Stimulated activated CD4-positive, alpha-beta T cell treated with anti-CD3 and anti-CD28 coated beads, Interleukin-1b, Interleukin-23, amount 100 ng/mL, for 1 hour (primary cell): ENCODE measurements at places on chromosomes 4 and X.

DNA sequence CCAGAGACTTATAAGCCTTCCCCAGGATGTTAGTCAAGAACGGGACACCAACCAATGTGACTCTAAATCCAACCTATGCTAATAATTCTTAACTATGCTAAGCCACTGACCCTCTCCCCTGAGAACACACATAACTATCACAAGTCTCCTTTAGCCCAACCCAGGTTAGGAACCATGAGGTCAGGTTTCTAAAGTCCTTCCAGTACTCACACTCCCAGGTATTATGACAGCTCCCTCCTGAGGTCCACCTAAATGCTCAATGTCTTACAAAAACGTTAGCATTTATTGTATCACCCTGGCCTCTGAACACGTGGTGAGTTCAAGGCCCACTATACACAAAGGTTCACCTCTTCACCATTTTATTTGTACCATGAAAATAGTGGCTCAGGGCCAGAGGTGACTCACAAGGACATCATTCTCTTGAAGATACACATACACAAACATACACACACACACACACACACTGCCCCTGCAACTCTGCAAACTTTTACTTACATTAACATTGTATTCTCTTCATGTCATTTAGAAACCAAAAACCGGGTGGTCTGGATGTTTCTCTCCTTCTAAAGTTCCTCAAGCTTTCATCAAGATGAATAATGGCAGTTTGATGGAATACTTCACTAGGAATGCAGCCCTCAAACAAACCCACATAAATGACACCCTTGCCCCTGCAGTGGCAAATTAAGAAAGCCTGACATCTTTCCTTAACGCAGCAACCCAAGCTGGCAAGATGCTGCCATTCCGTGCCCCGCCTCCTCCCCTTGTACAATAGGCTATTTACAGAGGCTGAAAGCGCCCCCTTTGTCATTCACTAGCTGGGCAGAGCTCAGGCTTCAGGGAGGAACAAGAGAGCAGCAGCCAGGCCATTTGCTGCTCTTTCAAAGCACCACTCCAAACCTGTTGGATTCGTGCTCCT, 17.7 kb downstream of the ACSL1 start:
- no peak for DNase-seq

- DNase-seq = no peak
These were observed 17.1 kb downstream of the GABRA2 start for GRCh38 chr4:46372878-46373277.

DNA sequence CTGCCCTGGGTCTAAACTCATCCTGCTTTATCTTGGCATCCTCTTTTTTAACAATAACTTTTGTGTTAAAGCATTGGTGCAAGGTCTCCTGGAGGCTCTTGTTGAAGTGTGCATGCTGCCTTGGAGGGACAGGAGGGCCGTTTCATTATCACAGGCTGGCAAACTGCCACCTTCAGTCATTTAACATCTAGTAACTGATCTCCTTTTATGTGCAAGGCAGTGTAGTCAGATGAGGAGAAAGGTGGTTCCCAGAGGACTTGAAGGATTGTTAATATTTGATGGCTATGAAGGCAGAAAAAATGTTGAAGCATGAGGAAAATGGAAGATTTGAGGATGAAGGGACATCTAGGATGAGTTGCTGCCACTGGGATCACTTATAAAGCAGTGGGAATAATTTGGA, 439.4 kb downstream of the RAPGEF2 start:
- DNase-seq = no peak

DNA sequence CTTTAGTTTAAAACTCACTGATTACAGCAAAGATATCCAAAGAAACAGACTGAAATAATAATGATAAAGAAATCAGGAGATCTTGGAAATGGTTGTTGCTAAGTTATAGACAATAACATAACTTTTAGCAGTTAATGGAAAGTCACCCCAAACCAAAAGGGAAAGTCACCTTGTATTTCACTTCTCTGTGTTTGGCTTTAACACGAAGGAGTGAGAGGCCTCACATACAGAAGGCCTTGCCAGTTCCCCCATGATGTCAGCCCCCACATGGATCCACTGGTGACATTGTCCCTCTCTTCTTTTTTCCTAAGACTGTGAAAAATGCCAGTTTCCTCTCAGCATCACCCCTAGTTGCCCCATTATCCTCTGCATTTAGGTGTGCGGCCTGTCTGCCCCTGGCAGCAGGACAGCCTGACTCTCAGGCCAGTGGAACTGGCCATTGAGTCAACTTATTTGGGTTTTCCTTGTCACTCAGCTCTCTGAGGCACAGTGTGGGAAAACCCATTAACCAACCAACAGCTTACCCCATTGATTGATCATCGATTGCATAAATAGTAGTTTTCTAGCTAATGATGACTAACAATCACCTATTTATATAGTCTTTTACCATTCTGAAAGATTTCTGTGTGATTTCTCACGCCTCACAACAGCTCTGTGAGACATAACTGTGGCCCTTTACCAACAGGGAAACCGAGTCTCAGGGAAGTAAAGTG, 308.1 kb downstream of the PTTG2 start:
- DNase-seq = no peak

- DNase-seq = no peak
These were observed at the start of gene CRLF2 for GRCh38 chrX:1212532-1212931. Gene CRLF2 (minus strand): TSS chrX:1212649. CDS start chrX:1212634, 15 bp downstream.

DNA sequence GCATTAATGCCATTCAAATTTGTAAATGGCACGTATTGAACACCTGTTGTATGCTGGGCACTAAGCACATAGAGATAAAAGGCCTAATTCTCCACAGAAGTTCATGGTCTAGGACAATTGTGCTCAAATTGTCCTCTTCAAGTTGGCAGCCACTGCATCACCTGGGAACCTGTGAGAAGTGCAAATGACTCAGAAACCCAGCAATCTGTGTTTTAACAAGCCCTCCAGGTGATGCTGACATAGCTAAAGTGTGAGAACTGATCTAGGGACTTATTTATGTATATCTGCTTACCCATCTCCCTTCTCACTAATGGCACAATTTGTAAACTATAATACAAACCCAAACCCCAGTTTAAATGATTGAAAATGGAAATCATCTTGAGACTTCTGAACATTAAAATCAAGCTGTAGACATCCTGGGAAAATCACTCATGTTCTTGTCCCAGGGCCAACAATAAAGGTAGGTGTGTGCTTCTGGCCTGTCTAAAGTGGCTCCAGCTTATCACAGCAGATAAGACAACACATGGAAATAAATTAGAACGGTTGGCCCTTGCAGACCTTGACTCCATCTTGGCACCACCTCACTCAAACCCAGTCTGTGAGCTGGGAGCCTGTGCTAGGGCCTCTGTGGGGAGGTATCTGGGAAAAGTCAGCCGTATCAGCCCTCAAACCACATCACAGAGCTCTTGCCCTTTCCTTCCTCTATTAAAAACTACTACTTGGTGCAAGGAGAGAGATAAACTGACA, 46.8 kb downstream of the UCHL1 start:
- DNase-seq = no peak

- DNase-seq = no peak
These were observed 4.5 kb downstream of the RP2 start for GRCh38 chrX:46841346-46841745.

DNA sequence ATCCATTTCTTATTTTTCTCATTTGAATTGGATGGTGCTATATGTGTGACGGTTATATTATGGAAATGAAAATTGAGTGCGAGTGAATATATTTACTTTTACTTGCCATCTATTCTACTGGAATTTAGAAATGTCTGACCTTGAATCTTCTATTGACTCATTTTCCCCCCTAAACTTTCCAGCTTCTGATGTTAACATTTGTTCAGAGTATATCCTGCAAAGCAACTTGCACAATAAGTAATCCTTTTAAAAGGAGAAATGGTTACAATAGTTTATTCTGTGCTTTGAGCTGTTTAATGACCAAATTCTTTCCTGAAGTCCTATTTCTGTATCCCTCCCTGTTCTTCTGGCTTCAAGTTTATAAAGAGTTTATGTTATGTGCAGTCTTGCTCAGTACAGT, 116.7 kb downstream of the ARHGAP10 start:
- no peak for DNase-seq

DNA sequence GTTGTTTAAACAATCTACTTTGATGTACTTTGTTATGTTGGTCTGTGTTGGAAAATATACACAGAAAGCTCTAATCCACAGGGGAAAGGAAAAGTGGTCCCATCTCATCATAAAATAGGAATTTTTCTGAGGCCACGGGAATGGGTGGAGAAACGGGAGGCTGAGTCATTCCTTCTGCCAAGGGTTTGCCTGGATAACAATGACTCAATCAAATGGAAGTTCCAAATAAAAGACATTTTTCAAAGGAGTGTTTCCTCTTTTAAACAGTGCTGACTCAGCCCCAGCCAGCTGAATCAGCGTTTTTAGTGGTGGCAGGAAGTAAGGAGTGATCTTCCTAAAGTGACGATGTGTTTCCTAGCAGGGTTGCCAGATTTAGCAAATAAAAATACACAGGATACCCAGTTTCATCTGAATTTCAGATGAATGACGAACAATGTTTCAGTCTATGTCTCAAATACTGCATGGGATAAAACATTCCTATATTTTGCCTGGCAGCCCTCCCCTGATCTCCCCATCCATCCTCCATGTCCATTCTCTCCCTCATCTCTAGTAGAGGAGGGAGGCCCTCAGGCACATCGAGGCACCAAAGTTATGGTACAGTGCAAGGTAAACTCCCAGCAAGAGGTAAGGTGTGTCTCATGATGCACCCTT, 345.4 kb upstream of the GATB start:
- DNase-seq = no peak

DNA sequence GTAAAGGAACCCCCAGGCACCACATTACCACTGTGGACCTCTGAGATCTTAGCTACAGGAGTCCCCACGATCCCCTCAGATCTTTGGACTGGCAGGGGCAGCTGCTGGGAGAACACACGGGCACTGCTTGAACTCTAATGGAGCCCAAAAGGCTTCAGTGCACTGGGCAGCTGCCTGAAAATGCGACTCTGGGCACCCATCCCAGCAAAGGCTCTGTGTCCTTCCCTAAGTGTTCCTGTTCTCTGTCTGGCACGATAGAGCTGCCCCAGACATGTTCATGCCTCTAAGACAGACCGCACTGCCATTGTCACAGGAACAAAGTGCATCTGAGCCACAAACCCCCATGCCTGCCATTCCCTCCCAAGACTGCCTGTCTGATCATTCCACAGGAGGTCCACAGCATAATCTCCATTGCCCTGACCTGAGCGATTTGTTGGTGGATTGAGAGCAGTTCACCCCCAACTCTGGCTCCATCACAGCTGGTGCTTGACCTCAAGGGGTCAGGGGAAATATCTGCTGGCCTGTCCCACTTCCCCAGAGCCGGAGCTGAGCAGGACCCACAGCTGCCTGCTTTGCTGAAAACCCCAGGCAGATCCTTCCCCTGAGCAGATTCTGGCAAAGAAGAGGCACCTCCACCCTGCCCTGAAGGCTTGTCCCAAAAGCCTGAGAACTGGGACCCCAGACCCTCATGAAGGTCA, 436.0 kb upstream of the INTU start:
- no peak for DNase-seq

- DNase-seq = no peak
These were observed 185.7 kb downstream of the AMELX start for GRCh38 chrX:11478911-11479310.

GRCh38 chr4:81620442-81620841, 148.7 kb upstream of the RASGEF1B start:
- DNase-seq = no peak

DNA sequence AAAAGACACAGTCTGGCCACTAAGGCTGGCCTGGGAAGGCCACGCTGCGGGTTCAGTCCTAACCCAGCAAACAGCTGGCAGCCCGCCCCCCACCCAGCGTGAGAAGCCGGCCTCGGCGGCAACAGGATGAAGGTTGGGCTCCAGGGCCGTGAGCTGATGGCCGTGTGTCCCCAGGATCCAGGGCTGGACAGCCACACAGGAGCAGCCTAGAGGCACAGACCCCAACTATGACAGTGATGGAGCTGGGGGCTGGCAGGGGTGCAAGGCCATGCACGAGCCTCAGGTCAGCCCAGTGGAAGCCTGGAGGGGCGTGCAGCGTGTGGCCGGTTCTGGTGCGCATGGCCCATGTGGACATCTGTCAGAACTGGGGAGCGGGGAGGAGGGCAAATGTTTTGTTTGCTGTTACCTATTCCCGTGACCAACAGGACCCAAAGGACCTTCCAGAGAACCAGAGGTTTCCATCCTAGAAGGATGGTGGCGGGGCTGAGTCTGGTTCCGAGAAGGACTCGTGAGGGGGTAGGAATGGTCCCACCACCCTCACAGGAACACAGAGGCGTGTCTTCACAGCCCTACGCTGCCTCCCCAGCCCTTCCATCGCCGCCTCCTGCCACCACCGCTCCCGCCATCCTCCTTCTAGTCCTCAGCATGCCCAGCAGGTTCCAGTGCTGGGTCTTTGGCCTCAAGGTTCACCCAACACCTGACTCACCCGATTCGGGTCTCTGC, 46.5 kb downstream of the ZFYVE28 start:
- DNase-seq = no peak

- DNase-seq = no peak
These were observed 115.1 kb upstream of the MXRA5 start for GRCh38 chrX:3461397-3462165.

GRCh38 chr4:113837397-113837796, 75.9 kb upstream of the CAMK2D start:
- no peak for DNase-seq

DNA sequence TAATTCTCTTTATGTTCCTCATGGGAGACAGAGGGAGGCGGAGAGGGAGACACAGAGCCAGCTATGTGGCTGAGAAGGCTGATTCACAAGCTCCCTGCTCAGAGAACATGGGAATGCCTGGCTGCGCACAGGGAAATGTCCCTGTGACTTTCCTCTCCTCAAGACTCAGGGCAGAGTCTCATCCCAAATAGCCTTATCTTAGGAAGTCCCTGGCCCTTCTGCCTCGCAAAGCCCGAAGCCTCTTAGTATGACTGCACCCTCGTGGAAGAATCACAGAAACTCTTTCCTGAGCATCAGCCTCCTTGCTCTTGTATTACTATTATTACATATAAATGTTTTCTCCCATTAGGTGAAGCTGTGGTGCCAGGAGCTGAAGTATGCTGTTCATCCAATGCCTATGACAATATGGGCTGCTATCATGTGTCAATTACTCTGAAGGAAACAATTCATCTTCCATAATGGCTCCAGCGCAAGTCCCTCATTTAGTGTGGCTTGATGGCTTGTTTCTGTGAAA, 230.5 kb downstream of the MGST2 start:
- DNase-seq = no peak

GRCh38 chrX:112651766-112652165, 28.0 kb downstream of the LHFPL1 start:
- no peak for DNase-seq

DNA sequence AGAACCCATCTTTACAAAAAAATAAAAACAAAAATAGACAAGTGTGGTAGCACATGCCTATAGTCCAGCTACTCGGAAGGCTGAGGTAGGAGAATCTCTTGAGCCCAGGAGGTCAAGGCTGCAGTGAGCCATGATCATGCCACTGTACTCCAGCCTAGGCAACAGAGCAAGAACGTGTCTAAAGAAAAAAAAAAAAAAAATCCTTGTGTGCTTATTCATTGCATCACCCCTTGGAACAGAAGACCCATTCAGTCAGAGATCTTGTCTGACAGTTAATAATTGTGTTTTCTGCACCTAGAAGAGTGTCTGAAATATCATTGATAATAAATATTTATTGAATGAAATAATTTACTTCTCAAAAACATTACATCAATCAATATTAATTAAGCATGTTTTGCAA, 97.4 kb upstream of the TBL1X start:
- DNase-seq = no peak
